GM04503 (cell line): ENCODE measurements at places on chromosomes 4 and X.

DNA sequence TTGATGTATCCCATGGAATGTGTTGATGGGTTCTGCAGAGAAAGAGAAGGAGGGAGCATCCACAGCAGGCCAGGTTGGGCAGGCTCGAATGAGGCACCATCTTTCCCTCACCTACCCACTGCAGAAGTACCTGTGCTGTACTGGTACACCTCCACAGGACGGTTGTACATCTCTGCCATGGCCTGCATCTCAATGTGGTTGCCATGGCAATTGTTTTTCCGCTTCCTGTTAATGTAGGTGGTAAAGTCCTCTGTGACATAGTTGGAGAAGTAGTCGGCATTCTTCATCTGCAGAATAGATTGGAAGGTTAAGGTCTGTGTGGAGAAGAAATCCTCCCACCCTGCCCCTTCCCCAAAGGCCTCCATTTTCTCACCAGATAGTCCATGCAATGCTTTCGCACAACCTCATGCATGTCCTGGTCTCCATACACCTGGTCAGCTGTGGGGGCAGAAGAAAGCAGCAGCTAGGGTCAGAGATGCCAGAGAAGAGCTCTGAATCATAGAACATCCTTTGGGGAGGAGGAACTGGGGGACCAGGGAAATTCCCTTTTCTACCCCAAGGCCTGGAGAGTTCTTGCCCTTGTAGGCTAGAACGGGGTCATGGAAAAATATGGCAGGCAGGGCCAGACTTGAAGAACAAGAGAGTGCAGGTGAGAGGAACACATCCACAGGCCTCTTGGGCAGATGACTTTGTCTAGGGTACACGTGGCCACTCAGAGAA lies 15.9 kb upstream of the PIM2 start:
- DNase-seq, result no peak

- DNase-seq, result no peak
These were observed 12.8 kb upstream of the TMEM131L start for GRCh38 chr4:153453402-153453801.

- no peak for DNase-seq
These were observed 575 bp downstream of the MAP7D2 start for GRCh38 chrX:20116087-20116576.

- DNase-seq, result peak; percentile 49
These were observed at the start of gene CLCN5 for GRCh38 chrX:49922291-49923241. CLCN5 (plus strand) TSS chrX:49922596; CDS start chrX:49925299, 2,703 bp downstream.

DNA sequence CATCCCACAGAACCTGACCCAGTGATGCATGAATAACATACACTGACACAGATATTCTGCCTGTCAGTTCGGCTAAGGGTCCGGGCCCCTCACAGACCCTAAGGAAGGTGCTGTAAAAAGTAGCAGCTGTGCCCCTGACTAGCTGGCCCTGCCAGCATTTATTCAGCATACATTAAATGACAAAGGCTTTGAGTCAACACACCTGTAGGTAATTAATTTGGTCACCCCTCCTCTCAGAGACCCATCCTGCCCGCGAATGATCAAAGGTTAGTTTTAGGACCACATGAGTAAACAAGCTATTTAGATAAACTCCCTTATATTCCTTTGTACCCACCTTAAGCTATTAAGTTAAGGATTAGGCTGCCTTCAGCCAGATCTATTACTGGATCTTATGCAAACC lies 429.0 kb upstream of the NWD2 start:
- DNase-seq, result no peak

GRCh38 chr4:71389149-71389827 lies 50.5 kb downstream of the SLC4A4 start:
- no peak for DNase-seq

GRCh38 chr4:40059362-40059761 lies 2.7 kb downstream of the N4BP2 start:
- DNase-seq, result no peak

- no peak for DNase-seq
These were observed 242.7 kb downstream of the BCOR start for GRCh38 chrX:39854772-39855747.

GRCh38 chrX:153599192-153600031 lies 473 bp upstream of the CCNQ start:
- DNase-seq, result peak; percentile 32

- no peak for DNase-seq
These were observed 79.4 kb upstream of the SPRY1 start for GRCh38 chr4:123317211-123317610.
